ENCODE measurements at places on chromosomes 2 and 18.
A peak's percentile ranks its signal among the peaks of the same experiment; 100 is the strongest.

DNA sequence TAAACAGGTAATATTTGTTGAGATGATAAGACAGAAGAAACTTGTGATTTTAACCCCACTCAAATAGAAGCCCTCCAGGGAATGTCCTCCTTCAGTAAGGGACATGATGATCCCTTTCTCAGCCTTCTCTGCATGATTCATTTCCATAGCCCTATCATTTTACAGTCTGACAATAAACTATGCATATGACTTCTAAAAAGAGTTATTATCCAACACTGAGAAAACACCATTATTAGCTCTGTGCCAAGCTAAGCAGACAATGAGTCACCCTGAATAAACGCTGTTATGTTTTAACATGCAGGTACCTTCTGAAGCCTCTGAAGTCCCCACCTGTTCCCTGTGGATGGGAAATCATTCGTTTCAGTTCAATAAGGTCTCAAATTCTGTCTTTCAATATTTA lies 54.7 kb downstream of the DTNB start:
- DNase-seq = no peak

- no peak for DNase-seq
Observed at GRCh38 chr2:201261906-201262305, 1.6 kb downstream of the CASP8 start.

DNA sequence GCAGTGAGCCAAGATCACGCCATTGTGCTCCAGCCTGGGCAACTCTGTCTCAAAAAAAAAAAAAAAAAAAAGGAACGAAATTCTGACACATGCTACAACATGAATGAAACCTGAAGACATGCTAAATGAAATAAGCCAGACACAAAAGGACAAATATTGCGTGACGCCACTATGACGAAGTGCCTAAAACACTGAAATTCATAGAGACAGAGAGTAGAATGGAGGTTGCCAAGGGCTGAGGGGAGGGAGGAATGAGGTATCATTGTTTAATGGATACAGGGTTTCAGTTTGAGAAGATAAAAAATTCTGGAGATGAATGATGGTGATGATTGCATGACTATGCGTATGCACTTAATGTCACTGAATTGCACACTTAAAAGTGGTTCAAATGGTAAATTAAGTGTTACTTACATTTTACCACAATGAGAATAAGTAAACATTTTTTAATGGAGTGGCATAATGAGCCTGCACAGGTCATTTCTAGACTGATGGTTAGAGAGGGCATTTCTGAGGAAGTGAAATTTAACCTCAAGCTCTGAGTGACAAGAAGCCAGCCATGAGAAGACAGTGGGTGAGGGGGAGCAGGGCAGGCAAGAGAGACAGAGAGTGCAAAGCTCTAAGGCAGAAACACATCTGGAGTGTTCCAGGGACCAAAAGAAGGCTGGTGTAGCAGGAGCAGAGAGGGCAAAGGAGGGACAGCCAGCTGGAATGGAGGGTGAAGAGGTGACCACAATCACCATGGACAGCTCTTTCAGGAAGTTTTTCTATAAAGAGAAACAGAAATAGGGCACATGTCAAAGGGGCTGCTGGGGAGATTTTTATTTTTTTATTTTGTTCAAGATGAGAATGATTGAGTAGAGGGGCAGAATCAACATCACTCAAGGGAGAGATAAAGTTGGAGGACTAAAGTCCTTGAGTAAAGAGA lies 20.6 kb upstream of the EXOC6B start:
- no peak for DNase-seq

- no peak for DNase-seq
Observed at GRCh38 chr2:44936715-44937687, 4.5 kb upstream of the SIX3 start.

GRCh38 chr2:175887776-175888175 lies 114.3 kb downstream of the LNPK start:
- DNase-seq = no peak

- DNase-seq = no peak
Observed at GRCh38 chr18:61545281-61546245, 212.3 kb downstream of the CDH20 start.

DNA sequence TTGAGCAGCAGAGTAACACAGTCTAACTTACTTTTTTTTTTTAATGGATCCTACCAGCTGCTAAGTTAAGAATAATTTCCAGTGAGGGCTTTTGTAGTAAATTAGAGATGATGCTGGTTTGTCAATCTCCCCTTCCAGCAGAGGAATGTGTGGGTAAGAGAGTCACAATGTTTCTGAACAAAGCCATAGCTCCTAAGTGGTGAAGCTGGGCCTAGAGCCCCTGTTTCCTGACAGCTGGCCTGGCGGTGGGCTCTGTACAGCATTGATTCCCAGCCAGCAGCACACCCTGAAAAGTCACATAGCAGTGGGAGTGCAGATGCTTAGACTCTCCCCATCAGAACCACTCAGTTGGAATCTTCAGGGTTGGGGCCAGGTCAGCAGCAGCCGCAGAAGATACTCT lies 24.4 kb downstream of the CAPG start:
- DNase-seq = no peak

DNA sequence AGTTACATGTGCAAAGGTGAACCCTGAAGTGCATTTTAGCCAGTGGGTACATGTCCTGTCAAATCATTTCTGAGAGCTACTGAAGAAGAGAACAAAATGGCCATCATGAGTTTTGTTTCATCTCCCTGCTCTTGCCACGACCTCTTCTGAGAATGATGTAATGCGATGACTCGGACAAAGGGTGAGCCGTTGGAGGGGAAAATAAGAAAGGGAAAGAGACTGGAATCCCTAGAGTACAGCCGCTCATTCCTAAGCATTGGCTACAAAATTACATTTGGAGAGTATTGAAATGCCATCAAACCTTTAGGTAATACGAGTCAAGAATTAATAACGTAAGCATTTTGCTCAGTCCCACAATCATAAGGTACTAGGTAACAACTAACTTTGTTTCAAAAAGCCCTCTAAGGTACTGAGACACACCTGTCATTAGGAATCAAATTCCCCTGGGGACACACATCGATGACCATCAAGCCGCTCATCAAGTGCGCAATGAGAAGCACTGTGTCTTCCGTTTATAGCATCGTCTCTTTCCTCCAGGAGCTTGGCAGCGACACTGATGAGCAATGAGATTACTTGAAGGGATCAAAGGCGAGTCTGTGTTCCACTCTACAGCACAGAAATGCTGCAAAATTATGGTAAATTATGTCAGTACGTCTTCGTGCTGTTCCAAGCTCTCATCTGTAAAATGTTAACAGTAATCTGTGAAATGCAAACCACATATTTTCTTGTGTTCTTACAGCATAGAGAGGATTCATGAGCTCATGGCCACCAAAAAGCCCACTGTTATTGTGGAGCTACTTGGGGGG lies 97.3 kb upstream of the PIEZO2 start:
- DNase-seq = no peak

DNA sequence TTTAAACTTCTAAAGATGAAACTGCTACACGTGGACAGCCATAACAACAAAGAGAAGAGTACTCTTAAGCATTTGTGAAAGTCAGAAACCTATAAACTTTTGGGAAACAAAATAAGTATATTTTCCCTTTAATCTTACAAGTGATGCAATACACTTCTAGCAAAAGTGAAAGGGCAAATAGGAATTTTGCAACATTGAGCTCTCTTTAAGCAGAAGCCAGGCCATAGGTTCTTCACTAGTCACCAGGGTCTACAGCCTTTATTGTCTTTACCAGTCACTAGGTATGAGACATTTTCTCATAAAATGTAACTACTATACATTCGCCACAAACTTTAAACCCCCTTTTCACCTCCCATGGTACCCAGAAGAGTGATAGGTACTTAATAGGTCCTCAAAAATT lies 37.5 kb downstream of the SCN1A start:
- DNase-seq = no peak

DNA sequence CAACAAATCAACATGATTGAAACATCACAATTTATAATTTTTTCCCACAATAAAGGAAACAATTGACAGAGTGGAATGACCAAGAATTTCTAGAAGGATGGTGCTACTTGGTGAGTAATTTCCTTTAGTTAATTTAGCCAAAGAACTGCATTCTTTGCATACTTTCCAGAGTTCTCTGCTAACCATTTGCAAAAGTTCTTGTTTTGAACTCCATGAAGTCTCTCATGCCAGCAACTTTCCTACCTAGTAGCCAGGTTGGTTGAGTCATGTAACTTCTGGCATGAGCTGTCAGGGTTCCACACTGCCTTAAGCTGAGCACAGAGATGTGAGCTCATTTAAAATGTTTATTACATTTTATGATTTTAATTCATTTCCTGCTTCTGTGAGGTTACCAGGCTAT lies 539.6 kb downstream of the PID1 start:
- peak; percentile 12 for DNase-seq

DNA sequence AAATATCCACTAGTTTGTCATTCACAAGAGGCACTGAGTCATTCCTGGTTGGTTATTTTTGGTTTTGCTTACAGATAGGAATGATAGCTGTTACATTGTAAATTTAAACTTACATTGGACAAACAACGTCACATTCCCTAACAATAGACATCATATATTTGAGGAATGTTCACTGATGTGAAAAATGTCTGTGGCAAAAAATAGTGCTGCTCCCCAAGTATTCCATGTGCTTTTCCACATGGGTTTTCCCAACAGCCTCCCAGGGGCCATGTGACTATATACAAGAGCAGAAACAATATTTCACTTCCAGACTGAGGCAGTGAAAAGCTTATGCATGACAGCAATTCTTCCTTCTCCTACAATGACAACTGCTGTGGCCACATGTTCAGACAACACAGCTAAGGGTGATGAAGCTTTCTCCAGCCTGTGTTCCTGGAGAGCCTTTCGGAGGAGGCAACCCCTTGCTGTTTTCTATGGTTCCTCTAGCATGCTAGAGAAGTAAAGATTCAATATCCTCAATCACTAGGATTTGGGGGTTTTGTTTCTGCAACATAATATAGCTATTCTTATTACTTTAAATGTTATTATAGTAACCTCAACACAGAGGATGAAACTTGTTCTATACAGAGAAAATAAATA lies 202.7 kb downstream of the PTH2R start:
- no peak for DNase-seq
